ENCODE measurements at places on chromosomes 12 and 14.

- DNase-seq, result no peak
These were observed 154.2 kb downstream of the PLCZ1 start for GRCh38 chr12:18583655-18584054.

DNA sequence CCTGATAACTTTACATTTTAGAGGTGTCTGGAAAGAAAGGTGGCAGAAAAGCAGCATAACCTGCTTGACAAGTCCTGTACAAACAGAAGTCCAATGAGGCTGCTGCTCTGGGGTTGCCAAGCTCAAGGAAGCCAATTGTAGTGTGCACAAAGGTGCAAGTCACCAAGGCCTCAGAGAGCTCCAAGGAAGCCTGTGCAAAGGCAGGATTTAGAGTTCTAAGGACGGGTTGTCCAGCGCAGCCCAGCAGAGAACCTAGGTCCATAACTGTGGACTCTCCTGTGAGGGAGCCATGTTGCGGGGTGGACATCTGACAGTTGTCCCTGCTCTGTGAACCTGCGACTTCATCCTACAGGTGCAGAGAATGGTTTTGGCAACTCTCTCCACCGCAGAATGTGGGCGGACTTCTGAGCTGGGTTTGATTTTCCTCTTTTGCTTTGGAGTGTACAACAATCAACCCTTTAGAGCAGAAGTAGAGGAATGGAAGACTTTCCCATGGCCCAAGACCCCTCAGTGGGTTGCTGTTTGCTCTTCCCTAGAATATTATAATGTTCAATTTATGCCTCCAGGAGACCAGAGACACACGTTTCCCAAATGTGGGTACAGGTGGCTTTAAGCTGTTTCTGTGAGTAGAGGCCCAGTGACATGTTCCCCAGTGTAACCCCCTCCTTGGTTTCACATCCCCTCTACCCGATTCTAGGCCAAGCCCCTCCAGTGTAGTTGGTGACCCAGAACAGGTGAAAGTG is 81.0 kb downstream of the ETV6 start:
- no peak for DNase-seq

DNA sequence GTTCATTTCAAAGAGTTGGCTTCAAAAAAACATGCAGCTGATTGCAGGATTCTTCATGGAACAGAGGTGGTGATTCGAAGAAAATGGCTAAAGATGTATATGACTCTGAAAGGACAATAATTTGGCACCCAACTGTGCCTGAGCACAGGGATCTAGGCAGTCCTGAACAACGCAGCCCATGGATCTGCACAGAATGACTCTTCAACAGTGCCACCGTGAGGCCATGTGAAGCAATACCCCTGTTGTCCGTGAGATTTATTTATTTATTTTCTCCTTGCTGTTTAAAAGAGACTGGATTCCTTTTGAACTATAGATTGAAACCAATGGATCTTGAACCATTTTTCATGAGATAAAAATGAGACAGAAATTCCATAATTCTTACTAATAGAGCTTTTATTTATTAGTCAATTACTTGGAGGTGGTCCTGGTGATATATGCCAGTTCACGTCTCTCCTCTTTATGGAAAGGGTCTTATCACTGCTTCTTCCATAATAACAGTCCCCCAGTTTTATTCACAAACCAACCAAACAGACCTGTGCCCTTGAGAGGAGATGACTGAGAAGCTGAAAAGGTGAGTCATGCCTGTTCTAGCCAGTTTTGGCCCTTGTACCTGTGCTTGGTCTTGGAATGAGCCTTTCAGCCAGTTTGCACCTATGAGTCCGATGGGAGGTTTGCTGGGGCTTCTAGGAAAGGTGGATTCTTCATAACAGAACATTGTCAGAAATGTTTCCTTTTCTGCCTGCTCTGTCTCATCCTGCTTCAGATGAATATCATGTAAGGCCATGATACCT is 1598.3 kb downstream of the AACS start:
- no peak for DNase-seq

DNA sequence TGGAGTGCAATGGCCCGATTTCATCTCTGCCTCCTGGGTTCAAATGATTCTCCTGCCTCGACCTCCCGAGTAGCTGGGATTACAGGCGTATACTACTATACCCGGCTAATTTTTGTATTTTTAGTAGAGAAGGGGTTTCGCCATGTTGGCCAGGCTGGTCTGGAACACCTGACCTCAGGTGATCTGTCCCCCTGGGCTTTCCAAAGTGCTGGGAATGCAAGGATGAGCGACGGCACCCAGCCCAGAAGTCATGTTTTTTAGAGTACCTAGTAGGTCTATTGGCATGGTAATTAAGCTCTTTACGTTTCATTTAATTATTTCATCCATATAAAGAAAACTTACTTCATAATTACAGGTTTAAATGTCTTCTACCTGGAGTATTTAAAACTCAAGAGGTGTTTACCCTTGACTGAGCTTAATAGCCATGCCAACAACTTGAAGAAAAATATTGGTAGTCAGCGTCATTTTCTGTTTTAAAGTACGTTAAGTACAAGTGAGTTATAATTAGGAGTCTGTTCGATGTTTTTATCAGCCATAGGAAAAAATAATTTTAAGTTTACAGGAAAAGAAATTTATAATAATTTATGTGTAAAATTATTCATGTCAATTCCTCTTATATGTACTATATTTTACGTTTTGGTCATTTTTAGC is 4.0 kb downstream of the TMPO start:
- DNase-seq, result no peak

DNA sequence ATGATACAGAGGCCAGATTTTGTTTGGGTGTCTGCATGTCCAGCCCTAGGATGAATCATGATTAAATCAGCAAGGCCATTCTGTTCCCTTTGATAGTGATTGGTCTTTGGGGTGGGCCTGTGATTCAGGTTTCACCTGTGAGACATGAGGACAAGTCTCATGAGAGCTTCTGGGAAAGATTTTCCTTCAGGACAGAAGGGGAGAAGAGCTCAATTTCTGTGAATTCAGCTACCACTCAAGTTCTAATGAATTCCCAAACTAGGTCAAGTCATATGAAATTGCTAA is 73.4 kb downstream of the ZNF664 start:
- no peak for DNase-seq

GRCh38 chr14:77181603-77182437 is at the start of gene TMEM63C:
Gene TMEM63C (plus strand): TSS chr14:77181798. CDS start chr14:77218814, 37,016 bp downstream.
- DNase-seq, result no peak

DNA sequence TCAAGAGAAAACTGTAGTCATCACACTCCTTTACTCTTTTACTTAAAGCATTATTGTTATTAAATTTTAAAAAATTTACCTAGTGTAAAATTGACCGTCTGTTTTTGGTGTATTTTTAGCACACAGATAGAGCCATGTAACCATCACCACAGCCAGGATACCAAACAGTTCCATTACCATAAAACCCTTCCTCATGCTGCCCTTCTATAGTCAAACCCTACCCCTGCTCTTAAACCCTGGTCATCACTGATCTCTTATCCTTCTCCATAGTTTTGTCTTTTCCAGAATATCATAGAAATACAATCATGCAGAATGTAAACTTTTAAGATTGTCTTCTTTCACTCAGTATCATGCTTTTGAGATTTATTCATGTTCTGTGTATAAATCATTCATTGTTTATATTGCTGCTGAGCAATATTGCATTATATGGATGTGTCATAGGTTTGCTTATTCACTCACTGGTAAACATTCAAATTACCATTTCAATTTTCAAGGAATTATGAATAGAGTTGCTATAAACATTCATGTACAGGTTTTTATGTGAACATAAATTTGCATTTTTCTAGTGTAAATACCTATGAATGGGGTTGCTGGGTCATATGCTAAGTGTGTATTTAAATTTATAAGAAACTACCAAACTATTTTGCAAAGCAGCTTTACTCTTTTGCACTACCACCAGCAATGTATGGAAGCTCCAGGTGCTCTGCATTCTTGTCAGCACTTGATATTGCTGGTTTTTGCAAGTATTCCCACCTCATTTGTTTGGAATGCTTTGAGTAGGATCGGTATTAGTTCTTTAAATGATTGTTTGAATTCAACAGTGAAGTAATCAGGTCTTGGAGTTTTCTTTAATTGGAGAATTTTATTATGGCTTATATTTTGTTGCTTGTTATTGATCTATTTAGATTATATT is 125.5 kb downstream of the LMNTD1 start:
- DNase-seq, result no peak

GRCh38 chr14:101598159-101598558 is 36.9 kb downstream of the DIO3 start:
- DNase-seq, result no peak

- no peak for DNase-seq
These were observed 21.2 kb upstream of the WSB2 start for GRCh38 chr12:118082161-118082560.

- DNase-seq, result no peak
These were observed 110.3 kb downstream of the SLC38A1 start for GRCh38 chr12:46158501-46158900.

- DNase-seq, result peak; percentile 92
These were observed 876 bp upstream of the PPM1A start for GRCh38 chr14:60247994-60248696.

DNA sequence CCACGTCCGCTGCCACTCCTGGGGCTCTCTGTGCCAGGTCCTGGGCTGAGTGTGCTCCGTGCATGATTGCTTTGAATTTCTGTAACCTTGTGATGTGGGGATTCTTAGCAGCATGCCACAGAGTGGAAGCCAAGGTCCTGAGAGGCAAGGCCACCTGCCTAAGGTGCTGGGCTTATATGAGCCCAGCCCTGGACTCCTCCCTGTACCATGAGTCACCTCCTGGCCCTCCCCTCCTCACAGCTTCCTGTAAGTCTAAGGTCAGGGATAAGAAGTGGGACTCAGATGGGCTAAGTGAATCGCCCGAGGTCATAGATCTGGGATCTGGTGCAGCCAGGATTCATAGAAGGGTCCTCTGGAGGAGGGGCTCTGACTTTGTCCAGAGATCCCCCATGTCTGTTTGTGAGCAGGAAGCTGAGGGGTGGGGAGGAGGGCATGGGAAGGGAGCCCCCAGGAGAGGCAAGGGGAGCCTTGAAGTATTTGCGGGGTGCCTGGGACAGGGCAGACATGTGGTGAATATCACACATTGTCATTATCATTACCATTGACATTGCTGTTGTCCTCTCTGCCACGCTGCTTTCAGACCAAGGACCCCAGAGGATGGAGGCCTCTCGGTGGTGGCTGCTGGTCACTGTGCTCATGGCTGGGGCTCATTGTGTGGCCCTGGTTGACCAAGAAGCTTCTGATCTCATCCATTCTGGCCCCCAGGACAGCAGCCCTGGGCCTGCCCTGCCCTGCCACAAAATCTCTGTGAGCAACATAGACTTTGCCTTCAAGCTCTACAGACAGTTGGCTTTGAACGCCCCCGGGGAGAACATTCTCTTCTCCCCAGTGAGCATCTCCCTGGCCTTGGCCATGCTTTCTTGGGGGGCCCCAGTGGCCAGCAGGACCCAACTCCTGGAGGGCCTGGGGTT is 28.8 kb downstream of the SERPINA3 start:
- no peak for DNase-seq

DNA sequence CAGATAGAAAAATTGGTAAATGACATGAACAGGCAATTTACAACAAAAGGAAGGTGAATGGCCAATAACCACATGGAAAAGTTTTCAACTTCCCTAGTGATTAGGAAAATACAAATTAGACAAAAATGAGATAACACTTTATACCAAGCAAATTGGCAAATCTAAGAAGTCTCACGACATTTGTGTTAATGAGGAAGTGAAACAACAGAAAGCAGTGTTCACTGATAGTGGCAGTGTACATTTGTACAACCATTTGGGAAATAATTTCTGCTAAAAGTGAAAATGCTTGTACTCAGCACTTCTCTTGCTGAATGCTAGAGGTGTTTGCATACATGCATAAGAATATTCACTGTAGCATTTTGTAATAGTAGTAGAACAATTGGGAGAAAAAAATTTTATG is 126.6 kb downstream of the LLPH start:
- DNase-seq, result peak; percentile 7

- no peak for DNase-seq
These were observed 9.6 kb downstream of the TRMT5 start for GRCh38 chr14:60971271-60971670.

Data from inflammatory macrophage (primary cell).